ENCODE measurements at places on chromosomes 1 and 21.

DNA sequence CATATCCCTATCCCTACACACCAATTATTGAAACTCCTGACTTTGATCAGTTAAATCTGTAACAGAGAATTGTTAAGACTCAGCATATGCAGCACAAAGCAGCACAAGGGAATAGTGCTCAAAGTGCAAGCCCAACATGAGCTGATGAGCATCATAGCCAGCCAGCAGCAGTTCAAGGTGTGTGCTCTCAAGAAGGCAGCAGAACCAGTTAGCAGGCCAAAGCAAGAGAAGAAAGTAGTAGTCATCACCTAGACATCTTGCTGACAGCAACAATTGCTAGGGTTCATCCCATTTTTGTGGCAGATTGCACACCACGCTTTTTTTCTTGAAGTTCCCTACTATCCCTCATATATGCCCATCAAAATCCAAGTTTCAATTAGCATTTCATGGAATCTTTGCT lies 478.3 kb downstream of the COL11A1 start:
- no peak for DNase-seq

DNA sequence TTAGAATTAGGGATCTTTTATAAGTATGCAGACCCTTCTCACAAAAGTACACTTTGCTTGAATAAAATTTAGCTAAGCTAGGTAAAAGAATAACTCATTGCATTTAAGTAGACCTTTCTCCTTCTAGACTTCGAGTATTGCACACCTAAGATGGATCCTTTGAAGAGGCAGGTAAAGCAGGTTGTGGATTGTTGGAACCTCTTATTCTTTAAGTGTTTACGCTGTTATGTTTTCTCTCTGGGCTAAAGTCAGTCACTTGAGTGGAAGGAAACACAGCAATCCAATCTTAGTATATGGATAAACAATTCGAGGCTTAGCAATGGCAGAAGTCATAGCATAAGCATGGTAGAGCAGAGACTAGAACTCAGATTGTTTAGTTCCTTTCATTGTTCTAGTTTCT lies 11.4 kb downstream of the MAGI3 start:
- no peak for DNase-seq

GRCh38 chr1:46619656-46620258 lies 3.1 kb upstream of the MOB3C start:
- no peak for DNase-seq

GRCh38 chr1:30524840-30525617 lies 198.4 kb downstream of the MATN1 start:
- DNase-seq, result no peak

GRCh38 chr1:200165493-200166220 lies 138.1 kb downstream of the NR5A2 start:
- DNase-seq, result no peak

- no peak for DNase-seq
Measured at GRCh38 chr1:227094249-227094966, 154.3 kb downstream of the COQ8A start.

Data from CD4-positive, alpha-beta T cell (primary cell).